ENCODE measurements at places on chromosomes 2 and 18.

DNA sequence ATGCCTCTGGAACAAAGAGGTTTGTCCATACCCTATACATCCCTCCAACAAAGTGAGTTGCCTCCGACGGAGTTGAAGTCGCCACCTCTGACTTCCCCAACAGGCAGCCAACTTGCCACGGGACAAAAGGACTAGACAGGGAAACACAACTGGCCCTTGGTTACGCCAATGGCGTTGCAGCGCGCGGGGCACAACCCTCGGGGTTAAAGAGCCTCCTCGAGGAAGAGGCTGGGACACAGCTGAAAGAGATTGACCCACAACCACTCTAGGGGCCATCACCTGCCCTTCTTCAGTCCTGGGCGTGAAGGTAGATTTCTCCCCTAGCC is 545 bp downstream of the GTF3C2 start:
- no peak for DNase-seq

DNA sequence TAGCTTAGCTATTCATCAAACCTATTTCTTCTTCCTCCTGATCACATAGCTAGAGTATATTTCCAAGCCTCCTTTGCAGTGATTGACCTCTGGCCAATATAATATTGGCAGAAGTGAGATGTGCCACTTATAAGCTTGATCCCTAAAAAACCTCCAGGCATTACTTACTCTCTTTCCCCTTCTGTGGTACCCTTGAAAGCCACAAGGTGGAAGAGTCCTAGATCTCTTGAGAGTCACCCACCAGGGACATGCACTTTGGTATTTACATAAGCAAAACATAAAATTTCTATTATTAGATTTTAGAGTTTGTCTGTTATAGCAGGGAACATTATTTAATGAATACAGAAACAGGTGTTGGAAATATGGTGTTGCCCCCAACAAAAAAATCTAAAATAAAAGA is 112.0 kb downstream of the EXOC6B start:
- DNase-seq = no peak

DNA sequence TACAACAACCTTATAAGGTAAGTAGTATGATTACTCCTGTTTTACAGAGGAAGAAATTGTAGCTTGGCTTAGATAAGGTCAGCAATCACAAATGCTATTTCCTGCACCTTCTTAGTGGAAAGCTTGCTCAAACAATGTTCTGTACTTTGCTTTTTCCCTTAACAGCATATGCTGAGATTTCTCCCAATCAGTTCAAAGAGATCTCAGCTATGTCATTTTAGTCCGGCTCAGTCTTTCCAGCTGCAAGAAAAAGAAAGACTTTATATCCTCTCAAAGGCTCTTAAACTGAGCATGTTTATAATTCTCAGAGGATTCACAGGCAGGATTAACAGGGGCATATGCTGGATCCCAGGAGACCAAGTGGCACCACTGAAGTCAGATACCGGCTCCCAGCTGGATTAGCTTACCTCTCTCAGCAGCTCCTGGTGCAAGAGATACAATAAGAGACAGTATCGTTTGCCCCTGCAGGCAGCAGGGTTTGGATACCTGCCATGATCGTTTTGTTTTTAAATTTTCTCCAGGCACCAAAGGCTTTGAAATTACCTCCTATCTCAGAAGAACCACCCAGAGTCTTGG is 29.5 kb downstream of the KIAA2012 start:
- DNase-seq = no peak

GRCh38 chr2:96449637-96450036 is 55.5 kb downstream of the NEURL3 start:
- DNase-seq = no peak

DNA sequence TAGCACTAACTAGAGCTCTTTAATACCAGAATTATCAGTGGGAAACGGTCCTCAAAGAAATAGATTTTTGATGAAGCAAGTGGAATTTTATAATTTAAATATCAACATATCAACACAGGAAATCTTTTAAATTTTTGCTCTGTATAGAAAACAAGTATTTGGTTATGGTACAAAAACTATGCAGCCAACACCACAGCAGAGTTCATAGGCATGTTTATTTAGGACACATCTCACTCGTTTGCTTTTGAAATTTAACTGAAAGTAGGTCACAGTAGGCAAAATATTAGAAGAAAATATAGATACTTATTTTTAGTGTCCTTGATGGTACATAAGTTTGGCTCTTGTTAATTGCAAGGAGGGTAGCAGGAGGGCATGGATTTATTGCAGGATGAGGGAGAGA is 34.3 kb upstream of the TANC1 start:
- no peak for DNase-seq

GRCh38 chr2:145199827-145200706 is 680.1 kb upstream of the ZEB2 start:
- DNase-seq = no peak
